ENCODE measurements at places on chromosomes 4 and X.
A peak's percentile ranks its signal among the peaks of the same experiment; 100 is the strongest.

DNA sequence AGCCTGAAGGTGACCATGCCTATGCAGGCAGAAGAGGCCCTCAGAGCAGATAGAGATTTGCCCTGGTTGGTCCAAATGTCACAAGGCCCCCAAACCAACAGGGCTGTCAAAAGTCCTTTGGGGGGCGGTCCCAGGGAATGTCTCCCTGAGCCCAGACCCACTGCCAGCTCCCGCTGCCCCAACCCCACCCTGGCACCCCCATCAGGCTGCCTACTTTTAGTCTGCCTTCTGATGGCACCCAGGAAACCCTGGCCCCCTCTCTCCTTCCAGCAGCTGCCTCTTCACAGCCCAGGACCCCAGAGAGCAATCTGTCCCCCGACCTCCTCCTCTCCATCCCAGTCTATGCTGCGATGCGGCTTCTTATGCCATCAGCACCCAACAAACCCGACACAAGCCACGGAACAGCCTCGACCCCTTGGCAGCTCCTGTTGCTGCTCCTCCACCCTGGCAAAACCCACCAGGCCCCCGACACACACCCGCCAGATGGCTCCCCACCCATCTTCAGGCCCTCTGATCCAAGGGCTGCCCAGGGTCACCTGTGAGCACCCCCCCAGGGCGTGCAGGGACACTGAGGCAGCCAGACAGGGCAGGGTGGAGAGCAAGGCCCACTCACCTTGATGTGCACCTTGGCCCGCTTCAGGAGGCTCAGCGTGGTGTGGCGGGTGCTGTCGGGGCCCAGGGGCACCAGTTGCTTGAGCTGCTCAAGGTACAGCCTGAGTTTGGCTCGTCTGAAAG, 9.9 kb downstream of the MXD4 start:
- DNase-seq = peak; percentile 4

GRCh38 chr4:20532871-20533870, 167.1 kb upstream of the PACRGL start:
- no peak for DNase-seq

DNA sequence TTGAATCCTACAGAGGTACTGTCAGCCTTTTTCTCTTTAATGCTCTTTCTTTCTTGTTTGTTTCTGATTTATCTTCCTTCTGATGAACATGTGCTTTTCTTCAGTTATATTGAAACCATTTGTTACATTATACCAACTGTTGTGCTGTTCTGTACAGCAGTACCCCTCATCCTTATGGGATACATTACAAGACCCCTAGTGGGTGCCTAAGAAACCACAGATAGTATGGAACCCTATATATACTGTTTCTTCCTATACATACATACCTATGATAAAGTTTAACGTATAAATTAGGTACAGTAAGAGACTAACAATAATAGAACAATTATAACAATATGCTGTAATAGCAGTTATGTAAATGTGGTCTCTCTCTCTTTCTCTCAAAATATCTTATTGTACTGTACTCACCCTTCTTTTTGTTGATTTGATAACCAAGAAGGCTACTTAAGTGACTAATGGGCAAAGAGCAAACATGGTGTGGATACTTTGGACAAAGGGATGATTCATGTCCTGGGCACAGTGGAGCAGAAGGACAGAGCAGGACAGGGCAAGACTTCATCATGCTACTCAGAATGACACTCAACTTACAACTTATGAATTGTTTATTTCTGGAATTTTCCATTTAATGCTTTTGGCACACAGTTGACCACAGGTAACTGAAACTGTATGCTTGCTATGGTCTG, 10.7 kb upstream of the YIPF7 start:
- no peak for DNase-seq

- no peak for DNase-seq
Observed at GRCh38 chrX:65644621-65645289, 22.7 kb upstream of the MSN start.

- DNase-seq = no peak
Observed at GRCh38 chr4:6527683-6528595, 47.0 kb upstream of the MAN2B2 start.

- DNase-seq = no peak
Observed at GRCh38 chr4:20520901-20521300, 179.4 kb upstream of the PACRGL start.

- DNase-seq = no peak
Observed at GRCh38 chrX:13828392-13828791, 11.5 kb upstream of the GPM6B start.

GRCh38 chr4:112884406-112884805, 165.0 kb upstream of the ANK2 start:
- DNase-seq = no peak

DNA sequence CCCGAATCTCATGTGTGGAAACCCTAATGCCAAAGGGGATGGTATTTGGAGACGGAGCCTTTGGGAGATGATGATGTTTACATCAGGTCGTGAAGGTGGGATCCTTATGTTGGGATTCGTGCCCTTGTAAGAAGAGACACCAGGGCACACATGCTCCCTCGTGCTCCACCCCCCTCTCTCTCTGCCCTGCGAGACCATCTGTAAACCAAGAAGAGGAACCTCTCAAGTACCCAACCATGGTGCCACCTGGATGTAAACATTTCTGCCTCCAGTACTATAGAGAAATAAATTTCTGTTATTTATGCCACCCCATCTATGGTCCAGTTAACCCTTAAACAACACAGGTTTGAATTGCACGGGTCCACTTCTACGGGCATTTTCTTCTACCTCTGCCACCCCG, 179.4 kb downstream of the DHRSX start:
- no peak for DNase-seq

All from activated gamma-delta T cell treated with Interleukin-2 at 50 U/mL for 16 hours (primary cell).